NCI-H526 treated with DMSO at 0.1 percent for 48 hours (cell line): ENCODE measurements at places on chromosomes 11 and 22.

DNA sequence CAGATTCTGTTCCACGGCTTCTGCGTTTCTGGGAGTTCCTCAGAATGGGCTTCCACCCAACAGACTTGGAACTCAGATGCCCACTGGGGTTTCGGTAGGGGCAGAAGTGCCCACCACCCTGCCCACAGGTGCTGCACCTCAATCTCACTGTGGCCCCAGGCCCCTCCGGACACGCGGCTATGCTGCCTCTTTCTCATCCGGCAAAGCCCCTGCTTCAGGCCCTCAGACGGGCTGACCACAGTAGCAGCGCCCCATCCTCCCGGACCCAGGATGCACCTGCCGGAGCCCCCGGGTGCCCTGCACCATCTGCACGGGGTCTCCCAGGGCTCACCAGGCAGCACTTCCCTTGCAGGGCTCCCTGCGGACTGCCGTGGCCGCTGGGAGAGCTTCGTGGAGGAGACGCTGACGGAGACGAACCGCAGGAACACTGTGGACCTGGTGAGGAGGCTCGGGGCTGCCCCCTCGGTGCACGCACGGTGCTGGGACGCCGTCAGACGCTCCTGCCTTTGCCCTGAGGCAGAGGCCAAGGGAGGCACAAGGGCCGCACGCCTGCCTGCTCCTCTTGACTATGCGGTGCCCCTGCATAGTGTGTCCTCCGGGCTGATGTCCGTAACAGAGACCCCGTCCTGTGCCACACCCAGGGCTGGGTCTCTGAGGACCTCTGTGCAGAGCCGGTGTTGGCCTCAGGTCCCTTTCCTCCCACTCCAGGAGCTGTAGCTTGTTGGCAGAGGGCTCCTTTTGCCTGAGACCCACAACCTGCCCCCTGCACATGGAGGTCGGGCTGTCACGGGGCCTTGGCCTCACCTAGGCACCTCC is 38.6 kb downstream of the SBF1 start:
- DNase-seq = no peak

- DNase-seq = no peak
These were observed 529 bp downstream of the APOA4 start for GRCh38 chr11:116822575-116822974.

GRCh38 chr11:11478687-11479086 is 125.6 kb upstream of the CSNK2A3 start:
- DNase-seq = no peak

- no peak for DNase-seq
These were observed 1.7 kb downstream of the SMTN start for GRCh38 chr22:31082606-31083376.

GRCh38 chr11:106331176-106331575 is 253.7 kb downstream of the AASDHPPT start:
- DNase-seq = no peak

- no peak for DNase-seq
These were observed 48.7 kb upstream of the TEAD1 start for GRCh38 chr11:12625438-12626071.

- DNase-seq = no peak
These were observed 35.3 kb downstream of the IL18 start for GRCh38 chr11:112128483-112129121.

- no peak for DNase-seq
These were observed 30.6 kb downstream of the KIAA1671 start for GRCh38 chr22:24983151-24983550.

GRCh38 chr11:128018692-128019091 is 568.7 kb downstream of the ETS1 start:
- DNase-seq = no peak
